GM23338 (cell line): ENCODE measurements at places on chromosomes 16 and 17. TPM values are rescaled to one million over a fixed set of nuclear protein-coding genes. Genes with fewer than 3 reads are reported as not detected.

Gene CES1
- not detected in 2 replicates for total RNA-seq

DNA sequence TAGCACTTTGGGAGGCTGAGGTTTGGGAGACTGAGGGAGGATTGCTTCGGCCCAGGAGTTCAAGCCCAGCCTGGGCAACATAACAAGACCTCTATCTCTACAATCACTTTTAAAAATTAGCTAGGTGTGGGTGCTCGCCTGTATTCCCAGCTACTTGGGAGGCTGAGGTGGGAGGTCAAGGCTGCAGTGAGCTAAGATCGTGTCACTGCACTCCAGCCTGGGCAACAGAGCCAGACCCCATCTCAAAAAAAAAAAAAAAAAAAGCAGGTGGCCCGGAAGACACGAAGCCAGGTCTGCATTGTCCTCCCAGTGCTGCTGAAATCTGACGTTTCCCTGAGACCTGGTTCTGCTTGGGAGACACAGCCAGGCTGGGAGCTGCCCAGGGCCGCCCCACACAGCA is 18.8 kb upstream of the TIMP2 start:
- DNase-seq: no peak

DNA sequence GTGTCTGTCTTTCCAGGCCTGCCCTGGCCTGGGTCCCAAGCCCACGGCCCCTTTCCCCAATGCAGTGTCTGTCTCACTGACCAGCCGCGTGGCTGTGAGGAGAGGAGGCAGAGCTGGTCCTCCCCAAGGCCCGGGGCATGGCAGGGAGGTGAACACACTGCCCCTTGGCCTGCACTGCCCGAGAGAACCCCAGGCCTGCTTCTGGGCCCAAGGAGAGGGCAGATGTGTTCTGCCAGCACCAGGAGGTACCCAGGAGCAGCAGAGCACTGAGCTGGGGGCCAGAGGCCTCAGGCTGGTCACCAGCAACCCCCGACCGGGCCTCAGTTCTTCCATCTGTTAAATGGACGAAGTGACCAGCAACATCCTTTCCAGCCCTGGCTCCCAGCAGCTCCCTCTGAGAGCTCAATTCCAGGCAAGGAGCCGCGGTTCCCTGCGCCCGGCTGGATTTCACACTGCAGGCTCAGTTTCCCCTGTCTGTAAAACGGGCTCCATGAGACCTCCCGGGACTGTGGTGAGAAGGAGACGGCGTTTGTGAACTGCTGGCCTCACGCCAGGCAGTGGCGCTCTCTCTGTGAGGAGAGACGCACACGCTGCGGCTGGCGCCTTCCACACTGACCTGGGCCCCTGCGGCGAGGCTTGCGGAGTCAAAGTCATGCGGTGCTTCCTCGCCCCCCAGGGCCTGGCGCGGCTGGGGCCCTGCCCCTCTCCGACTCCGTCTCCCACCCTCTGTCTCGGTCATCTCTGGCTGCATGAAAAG is 8.1 kb upstream of the ZFPM1 start:
- no peak for DNase-seq

- no peak for DNase-seq
Measured at GRCh38 chr17:72423718-72424117, 302.9 kb downstream of the SOX9 start.

Gene E2F4
- 135 and 168 TPM in 2 replicates for total RNA-seq

Gene SOX8
- total RNA-seq: 17.2 and 26.2 TPM in 2 replicates

DNA sequence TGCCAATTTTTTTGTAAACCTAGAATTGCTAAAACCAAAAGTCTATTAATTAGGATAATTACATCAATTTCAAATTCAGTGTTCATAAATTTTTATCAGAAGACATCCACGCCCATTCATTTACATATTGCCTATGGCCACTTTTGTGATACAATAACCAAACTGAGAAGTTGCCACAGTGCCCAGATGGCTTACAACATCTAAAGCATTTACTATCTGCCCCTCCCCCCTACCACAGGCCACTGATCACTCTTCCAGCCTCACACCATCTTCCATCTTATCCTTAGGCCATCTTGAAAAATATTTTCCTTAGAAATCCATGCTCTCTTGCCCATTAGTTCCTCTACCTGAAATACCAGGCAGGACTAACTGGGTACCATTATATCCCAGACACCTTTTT is 6.3 kb upstream of the PRKAR1A start:
- DNase-seq: no peak

Gene ATF7IP2
- total RNA-seq: 27.9 and 30.4 TPM in 2 replicates

DNA sequence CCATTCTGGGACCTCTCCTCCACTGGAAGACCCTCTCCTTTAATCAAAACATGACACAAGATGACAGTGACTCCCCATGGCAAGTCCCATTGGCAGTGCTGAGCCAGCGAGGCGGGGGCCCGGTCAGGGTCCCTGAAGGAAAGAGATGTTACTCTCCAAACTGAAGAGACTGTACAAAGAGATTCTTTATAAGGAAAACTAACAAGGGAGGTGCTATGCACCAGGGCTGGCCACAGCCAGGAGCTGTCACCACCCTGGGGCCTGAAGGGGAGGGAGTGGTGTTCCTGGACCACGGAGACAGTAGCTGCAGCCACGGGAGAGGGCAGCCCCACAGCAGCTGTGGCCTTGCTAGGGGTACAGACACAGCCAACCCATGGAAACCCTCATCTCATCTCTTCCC is 123.1 kb downstream of the XYLT1 start:
- DNase-seq: no peak

DNA sequence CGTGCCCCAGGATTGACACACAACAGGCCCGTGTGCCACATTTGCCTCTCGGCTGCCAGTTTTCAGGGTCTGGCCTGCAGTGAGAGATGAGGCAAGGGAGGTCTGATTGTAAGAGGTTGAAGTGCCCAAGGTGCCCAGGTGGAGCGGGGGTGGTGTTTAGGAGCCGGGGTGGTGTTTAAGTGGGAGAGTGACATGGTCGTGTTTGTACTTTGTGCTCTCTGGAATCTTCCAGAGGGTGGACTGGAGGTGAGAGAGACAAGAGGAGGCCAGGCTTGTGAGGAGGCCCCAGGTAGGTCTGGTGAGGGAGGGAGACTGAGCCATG is 10.5 kb downstream of the SLC5A10 start:
- no peak for DNase-seq

GRCh38 chr16:84973236-84973635 is 38.1 kb downstream of the ZDHHC7 start:
- DNase-seq: no peak

Gene MINK1
- 42.1 and 54.9 TPM in 2 replicates for total RNA-seq

Gene TBC1D3H
- not detected in 2 replicates for total RNA-seq

Gene KRT33B
- total RNA-seq: not detected in 2 replicates

Gene CCL15
- total RNA-seq: not detected in 2 replicates

- peak; percentile 44 for DNase-seq
Measured at GRCh38 chr16:11249233-11250061, 6.6 kb downstream of the SOCS1 start.

DNA sequence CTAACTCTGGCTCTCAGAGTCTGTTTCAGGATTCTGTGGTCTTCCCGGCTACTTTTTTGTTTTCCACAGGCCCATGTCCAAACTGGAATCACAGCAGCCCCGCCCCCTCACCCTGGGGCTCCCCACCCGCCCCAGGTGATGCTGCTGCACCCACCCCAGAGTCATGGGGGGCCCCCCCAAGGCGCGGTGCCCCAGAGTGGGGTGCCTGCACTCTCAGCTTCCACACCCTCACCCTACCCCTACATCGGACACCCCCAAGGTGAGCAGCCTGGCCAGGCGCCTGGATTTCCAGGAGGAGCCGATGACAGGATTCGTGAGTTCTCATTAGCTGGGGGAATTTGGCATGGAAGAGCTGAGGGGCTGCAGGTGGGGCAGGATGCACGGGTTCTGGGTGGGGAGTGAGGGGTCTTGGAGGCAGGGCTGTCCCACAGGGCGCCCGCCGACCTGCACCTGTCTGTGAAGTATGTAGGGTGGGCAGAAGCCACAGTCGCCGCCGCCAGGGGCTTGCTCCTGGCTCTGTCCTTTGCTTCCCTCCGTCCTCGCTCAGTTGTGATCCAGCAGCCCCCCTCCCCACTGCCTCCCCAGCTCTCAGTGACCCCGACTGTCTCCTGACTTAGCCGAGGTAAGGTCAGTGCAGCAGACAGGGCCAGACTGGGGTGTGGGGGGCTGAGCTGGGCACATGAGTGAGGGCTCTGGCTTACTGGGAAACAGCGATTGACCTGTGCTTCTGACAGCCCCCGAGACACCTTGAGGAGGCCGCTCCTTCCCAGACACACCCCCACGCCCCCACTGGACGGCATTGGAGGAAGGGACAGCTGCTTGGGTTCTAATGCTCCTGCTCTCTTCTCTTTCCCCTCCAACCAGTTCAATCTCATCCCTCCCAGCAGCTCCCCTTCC is 10.0 kb downstream of the TUFM start:
- no peak for DNase-seq

GRCh38 chr17:65741710-65742109 is 180.3 kb upstream of the AXIN2 start:
- no peak for DNase-seq

Gene PHOSPHO1
- 2.2 and 2.4 TPM in 2 replicates for total RNA-seq

Gene SLC38A8
- not detected in 2 replicates for total RNA-seq

Gene PRKCB
- total RNA-seq: 9.2 and 16.4 TPM in 2 replicates

- DNase-seq: no peak
Measured at GRCh38 chr16:78871241-78871640, 729.3 kb downstream of the MAF start.

DNA sequence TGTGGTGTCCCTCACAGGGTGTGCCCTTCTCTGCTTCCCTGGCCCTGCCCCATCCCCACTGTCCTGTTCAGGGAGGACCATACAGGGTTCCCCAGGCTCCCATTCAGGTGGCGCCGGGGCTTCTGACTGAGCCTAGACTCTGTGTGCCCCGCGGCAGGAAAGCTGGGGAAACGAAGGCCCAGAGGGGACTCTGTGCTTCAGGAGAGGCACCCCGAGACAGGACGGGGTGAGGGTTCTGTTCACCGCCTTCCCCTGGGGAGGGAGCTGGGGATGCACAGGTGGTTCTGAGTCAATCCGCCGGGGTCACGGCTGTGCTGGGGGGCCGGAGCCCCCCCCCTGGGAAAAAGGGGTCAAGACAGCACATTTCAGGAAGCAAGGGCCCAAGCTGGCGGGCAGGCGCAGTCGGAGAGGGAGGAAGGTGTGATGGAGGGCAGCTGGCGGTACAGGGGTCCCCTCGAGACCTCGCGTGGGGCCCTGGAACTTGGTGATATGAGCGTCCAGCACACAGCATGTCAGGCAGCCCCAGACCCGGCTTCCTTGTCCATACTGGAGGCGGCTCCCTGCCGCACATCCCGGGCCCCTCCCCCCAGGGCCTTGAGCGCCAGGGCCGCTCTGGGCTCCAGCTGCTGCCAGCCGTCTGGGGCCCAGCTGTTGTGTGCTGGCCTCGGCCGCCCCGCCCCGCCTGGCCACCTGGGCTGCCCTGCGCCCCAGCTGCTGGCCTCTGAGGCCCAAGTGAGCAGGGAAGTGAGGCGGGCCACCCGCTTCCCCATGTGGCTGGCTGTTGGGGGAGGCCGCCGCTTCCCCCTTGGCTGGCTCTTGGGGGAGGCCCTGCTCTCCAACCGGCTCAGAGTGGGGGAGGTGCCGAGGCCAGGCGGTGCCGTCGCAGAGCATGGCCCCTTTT is 5.6 kb upstream of the NOTUM start:
- DNase-seq: peak; percentile 83

Gene NPIPA3
- total RNA-seq: 3.7 and 5.7 TPM in 2 replicates

DNA sequence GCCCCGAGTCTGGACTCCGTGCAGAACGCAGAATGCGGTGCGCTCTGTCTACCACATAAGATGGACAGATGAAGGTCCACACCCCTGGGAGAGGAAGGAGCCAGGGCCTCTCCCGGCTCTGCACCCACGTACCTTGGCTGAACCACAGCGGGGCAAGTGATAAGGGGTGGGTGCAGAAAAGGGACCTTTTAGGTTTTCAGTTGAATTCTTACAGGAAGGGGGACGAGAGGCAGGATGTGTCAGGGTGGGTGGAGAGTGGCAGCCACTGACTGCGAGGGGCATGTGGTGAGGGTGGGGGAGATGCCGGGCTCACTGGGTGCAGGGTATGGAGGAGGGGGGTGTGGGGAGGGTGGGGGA is 372 bp downstream of the CD300A start:
- no peak for DNase-seq

DNA sequence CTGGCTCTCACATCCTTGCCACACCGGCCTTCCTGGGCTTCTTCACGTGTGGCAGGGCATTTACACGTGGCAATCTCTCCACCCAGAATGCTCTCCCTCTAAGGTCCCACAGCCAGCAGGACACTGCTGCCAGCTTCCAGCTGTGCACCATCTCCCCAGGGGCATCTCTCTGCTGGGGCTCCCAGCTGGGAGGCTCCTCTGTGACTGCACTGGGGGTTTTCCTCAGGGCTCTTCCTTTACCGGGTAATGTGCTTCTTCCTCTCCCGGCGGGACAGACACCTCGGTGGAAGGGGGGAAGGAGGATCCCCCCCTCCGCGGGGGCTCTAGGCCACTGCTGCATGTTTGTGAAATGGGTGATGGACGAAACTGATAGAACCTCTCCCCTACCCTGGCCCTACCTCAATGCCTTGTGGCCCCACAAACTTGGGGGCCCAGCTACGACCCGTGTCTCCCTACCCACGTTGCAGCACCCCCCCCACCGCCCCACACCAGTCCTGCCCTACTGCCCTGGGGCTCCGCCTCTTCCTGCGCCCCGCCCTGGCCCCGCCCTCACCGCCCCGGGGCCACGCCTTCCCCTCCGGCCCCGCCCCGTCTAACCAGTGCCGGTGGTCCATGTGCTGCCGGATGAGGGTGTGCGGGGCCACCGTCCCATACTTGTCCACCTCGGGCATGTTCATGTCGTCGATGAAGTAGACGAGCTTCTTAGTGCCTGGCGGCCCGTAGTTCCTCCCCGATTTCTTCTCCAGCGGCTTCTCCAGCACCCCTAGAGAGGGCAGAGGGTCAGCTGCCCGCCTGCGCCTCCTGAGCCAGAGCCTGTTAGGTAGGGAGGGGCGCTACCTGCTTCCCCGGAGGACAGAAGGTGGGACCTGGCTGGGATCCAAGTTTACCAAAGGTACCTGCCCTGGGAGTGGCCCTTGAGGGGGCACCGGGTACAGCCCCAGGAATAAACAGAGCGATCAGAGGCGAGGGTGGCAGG is 92.6 kb downstream of the DNAH17 start:
- DNase-seq: peak; percentile 81

GRCh38 chr16:87947356-87948118 is 3.7 kb upstream of the BANP start:
- no peak for DNase-seq

DNA sequence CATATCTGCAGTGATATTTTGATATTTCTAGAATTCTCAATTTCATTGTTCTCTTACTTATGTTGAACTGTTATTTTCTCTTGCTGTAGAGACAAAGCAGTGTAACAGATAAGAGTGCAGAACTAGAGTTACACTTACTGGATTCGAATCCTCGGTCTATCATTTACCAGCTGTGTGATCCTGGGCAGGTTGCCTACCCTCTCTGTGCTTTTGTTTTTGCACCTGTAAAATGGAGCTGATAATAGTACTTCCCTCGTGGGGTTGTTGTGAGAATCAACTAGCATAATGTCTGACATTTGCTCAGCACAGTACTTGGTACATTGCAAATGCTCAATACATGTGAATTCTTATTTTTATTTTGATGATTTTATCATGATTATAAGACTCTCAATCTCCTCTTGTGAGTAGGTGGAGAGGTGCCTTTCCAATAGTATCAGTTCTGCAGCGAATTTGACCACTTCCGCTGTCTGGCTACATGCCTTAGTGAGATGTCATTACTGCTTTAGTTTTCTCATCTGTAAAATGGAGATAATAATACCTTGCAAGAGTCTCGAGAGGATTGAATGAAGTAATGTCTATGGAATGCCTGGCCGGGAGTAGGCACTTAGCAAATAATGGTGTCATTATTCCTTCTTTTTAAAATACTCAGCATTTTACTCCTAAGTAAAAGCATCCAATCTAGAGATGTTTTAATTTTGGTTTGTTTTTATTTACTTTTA is 312.2 kb upstream of the MAF start:
- DNase-seq: no peak
